Left ventricle myocardium superior (tissue), 1 donor: ENCODE measurements at places on chromosomes 2 and 18. TPM values are rescaled to one million over a fixed set of nuclear protein-coding genes. Genes with fewer than 3 reads are reported as not detected.
A peak's percentile ranks its signal among the peaks of the same experiment; 100 is the strongest.

DNA sequence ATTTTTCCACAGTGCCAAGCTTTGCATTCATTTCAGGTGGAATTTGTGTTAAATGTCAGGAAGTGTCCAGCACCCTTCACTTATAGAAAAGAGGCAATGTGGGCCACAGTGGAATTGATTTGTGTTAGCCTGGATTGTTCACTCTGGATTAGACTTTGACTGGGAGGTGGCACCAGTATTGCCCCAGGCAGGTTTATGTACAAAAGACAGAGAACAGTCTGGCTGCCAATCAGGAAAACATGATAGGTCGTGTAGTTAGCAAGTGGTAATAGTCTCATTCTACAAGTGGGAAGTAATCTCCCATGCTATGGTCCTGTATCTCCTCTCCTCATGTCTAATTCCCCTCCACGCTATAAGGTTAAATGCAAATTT is 45.6 kb downstream of the RAB27B start:
- DNase-seq: no peak

- DNase-seq: no peak
These were observed 28.2 kb downstream of the GREB1 start for GRCh38 chr2:11562011-11562410.

GRCh38 chr2:236256366-236256985 is 7.7 kb downstream of the ASB18 start:
- DNase-seq: no peak

DNA sequence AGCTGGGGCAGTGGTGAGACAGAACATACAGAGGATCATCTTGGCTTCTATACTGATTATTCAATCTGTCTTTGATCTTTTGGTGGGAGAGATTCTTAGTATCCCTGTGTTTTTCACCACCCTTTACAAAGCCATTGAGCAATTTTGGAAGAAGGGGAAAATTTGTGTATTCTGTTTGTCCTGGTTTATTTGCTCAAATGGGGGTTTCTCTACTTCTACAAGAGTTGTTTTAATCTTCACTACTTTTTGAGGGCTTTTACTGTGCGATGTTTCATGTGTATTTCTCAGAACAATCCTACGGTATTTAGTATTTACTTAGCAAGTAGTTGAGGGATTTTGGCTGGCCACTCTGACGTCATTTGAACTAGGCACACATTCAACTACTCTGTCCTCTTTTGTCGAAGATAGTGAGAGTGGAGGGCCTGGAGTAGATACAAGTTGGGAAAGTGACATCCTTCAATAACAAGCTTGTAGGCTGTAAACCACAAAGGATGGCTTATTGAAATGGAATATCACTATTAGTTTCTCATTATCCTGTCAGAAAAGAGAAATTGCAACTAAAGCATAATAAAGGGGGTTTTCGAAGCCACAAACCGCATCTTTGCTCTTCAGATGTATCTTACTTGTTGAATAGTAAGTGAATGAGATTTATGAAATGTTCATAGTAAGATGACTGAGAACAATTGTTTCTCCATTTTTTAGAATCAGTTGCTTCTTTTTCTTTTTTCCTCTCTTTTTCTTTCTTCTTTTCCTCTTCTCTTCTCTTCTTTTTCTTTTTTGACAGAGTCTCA is 24.8 kb downstream of the FMNL2 start:
- no peak for DNase-seq

DNA sequence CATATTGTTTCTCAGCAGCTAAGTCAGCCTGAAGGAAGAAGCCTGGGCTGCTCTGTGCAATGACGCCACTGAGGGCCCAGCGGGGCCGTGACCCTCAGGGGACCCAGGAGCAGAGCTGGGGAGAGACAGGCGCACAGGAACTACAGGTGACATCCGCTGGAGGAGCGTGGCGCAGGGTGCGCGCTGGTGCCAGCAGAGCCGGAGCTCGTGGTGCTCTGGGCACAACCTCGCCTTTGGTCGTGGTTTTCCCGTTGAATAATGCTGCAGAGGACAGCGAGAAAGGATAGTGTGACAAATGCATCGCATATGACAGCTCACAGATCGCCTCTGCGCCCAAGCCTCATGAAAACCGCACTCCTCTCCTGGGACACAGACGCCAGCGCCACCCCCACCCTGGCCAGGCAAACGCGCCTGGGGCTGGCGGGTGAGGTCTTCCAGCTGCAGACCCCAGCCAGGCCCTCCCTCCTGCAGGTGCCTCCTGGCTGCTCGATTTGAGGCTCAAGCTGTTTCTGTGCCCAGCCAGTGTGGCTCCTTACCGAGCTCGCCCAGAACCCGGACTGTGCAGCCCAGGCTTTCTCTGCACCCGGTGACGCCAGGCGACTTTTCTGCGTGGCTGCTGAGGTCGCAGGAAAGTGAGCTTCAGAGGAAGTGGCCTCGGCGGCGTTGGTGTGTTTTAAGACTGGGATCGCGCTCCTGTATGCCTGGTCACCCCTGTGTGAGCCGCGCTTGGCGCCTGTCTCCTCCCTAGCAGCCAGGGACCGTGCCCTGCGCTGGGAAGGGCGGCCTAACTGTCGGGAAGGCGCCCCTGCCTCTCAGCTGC is 583.1 kb upstream of the HS6ST1 start:
- DNase-seq: no peak

DNA sequence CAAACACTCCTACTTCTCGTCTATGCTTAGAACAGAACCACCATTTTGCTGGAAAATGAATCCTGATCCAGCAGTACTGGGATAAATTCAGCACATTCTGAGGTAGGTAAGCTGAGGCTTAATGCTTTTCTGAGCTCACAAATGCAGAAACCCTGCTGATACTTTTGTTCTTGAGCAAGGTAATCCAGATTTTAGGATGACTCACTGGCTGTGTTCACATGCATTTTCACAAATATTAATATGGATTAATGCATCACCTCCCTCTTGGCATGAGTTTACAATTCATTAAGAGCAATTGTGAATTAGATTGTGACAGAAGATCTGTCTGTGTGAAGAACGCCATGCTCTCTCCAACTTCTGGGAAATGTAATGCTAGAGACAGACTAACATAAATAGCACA is 42.2 kb downstream of the RAD51AP2 start:
- DNase-seq: no peak

DNA sequence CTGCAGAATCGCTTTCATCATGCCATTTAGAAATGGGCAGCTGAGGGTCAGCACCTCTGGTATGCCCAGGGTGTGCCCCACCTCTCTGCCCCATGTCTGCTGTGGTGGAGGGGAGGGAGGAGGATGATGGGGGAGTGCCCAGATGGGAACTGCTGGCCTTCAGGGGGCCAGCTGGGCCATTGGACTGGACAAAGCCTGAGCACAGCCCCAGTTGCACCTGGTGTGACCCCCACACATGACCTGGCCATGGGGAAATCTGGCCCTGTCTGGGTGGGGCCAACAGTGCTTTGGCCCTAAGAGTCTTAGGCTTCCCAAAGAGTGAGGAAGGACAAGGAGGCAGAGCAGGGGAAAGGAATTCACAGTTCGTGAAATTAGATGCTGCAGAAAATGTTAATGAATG is 44.1 kb downstream of the CTIF start:
- DNase-seq: no peak

GRCh38 chr2:88057437-88057844 is 1.9 kb upstream of the KRCC1 start:
- no peak for DNase-seq

DNA sequence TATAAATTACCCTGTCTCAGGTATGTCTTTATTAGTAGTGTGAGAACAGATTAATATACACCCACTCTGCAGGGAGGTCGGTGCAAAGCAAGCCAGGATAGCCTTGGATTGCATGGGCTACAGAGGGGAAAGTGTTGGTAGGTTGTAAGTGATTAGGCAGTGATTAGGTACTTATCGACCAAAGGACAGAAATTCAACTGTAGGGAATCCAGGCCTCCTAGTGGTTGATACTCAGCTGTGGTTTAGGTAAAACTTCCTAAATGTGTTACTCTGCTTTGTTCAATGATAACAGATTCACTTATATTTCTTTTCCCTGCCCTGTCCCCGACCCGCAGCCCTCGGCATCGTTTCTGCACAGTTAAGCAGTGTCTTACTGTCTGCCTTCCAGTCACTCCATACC is 444.0 kb downstream of the FIGN start:
- no peak for DNase-seq

DNA sequence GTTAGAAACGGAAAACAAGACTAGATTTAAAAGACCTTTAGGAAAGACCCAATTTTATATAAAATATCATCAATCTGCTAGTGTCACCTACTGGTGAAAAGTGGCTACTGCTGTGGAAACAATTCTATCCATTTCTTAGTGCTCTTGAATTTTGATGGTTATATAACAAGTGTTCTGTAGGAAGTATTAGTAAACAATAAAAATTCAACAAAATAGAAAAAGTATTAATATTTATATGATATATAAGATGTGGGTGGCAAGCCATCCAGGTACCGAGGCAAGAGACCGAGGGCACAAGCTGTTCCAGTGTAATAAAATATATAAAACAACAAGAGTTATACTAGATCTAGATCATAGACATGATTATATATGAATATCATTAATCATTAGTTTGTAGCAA is 6.2 kb upstream of the TMEM87B start:
- no peak for DNase-seq

- DNase-seq: no peak
These were observed 44.5 kb downstream of the COL3A1 start for GRCh38 chr2:189018631-189019030.

DNA sequence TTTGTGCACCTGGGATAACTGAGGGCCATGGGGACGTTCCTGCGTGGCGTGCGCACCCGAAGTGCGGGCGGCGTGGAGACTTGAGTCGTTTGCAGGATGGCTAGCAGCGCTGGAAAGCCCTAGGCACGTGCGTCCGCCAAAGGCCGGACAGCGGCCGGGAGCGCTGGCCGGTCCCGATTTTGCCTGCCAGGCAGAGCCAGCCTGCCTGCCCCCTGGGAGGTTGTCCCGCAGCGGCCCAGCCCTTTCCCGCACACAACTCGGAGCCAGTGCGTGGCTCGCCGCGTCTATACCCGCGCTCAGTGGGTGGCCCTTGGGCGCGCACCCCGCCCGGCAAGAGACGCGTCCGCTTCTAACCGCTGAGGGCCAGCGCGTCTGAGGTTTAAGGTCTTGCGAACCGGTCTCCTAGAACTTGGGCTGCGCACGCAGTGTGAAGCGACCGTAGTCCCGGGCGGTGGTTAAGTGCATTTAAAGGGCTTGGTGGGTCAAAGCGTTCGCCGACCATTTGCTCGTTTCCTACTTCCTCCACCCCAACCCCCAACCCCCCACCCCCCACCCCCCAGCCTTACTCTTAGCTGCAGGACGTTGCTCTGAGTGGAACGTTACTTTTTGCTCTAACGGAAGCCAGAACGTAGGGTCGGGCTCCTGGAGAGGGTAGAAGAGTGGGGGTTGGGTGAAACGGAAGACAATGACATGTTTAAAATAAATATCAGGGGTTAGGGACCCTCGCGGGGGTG is 627 bp downstream of the CDCA7 start:
- peak; percentile 60 for DNase-seq

DNA sequence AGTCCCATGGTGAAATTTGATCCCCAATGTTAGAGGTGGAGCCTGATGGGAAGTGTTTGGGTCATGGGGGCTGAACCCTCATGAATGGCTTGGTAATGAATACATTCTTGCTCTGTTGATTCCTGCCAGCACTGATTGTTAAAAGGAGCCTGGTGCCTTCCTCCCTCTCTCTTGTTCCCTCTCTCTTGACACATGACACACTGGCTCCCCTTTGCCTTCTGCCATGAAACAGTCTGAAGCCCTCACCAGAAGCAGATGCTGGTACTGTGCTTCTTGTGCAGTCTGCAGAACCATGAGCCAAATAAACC is 30.6 kb upstream of the EPC2 start:
- no peak for DNase-seq

DNA sequence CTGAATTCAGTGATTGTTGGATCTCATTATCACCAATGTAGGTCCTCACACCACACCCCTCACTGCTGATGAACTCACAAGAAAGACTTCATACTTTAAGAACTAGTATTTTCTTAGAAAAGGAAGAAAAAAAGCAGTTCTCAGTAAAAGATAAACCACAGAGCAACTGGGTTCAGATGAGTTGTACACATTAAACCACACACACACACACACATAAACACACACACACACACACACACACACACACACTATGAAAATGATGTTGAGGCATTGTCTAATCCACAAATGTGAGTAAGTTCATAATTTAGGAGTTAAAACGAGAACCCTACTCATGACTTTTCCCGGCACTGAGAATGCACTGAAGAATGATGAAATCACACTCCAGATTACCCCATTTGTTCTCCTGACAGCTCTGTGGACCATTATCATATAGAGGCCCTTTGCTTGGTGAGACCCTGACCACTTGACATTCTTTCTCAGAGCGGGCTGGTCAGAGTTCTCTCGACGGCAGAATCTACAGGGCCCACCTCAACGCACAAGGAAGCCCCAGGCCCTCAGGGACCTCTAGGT is 106.2 kb downstream of the BCL2 start:
- no peak for DNase-seq

DNA sequence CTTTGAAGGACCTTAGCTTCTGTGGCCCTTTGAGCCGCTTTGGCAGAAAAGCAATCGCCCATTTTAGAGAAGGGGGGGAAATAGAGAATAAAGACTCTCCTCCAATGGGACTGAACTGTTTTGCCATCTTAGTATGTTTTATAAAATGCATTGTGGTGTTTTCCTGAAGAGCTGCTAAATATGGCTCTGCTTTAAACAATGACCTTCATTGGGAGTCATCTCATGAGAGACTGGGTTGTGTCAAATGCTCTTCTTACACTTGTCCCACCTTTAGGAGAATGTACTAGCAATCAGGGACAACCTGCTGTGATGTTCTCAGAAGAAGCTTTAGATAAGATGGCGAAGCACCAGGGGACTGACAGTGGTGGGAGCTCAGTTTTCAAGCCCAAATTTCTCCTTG is 418.9 kb upstream of the POU3F3 start:
- DNase-seq: no peak

- DNase-seq: no peak
These were observed 171.8 kb downstream of the ICOS start for GRCh38 chr2:204108330-204108751.

GRCh38 chr2:217944923-217945322 is 57.9 kb downstream of the TNS1 start:
- DNase-seq: no peak

- DNase-seq: no peak
These were observed 165.8 kb downstream of the UBE2E3 start for GRCh38 chr2:181146171-181146570.

The APCDD1 gene
- 24.9 TPM for total RNA-seq

The PKDCC gene
- total RNA-seq: 77.1 TPM

The FOXD4L1 gene
- total RNA-seq: not detected

The SLC30A3 gene
- total RNA-seq: 9.4 TPM

The VWC2L gene
- total RNA-seq: not detected

The LDLRAD4 gene
- 26.0 TPM for total RNA-seq

The SIX2 gene
- 0.40 TPM for total RNA-seq

The HRH4 gene
- total RNA-seq: 0.17 TPM
